ENCODE measurements at places on chromosomes 3 and 15. TPM values are rescaled to one million over a fixed set of nuclear protein-coding genes. Genes with fewer than 3 reads are reported as not detected.

- DNase-seq: no peak
Measured at GRCh38 chr15:100570735-100571313, 31.2 kb downstream of the LINS1 start.

DNA sequence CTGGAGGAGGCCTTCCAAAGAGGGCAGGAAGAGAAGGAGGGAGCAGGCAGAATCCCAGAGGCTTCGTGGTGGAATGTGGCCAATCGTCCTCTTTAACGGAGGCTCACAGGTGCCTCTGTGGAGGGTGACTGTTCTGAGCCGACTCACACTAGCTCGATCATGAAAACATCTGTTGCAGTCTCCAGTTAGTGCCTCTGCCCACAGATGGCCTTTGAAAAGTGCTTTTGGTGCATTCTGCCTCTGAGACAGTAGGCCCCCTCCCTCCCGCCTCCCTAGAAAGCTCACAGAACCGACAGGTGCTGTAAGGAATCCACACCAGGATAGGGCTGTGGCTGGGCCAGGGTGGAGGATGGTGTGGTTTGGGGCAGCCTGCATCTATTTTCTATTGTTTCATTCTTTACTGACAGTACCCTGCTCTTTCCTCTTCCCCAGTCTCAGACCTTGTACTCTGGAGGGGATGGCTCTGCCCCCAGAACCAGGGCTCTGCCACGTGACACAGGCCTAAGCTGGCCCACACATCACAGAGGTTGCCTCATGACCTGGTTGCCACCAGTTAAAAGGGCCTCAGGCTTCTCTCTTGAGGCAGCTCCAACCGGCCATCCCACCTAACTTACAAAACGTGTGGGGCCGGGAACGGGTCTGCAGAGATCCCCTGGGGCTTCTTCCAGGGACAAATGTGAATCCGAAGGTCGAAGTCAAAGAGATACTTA lies 27.2 kb upstream of the PIGZ start:
- DNase-seq: no peak

DNA sequence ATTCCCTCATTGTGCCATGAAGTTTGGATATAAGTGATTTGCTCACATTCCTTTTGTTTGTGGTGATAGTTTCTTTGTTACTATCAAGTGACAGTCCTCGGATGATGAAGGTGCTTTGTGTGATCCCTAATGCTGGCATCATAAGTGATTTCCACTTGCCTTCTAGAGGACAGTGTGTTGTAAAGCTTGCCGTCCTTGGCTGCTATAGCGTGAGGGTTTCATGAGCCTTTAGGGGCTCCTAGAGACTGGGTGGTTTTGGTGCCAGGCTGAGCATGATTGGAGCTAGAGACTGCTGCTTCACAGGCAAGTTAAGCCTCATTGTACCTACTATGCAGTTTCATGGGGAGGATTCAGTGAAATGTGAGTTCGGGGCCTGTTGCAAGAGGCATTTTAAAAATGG lies 12.4 kb downstream of the SNRK start:
- DNase-seq: no peak

GRCh38 chr3:71269906-71270305 lies 313.6 kb downstream of the FOXP1 start:
- DNase-seq: no peak

- DNase-seq: no peak
Measured at GRCh38 chr15:25179673-25180511, 225.1 kb downstream of the SNRPN start.

- no peak for DNase-seq
Measured at GRCh38 chr3:109888026-109888425, 550.7 kb upstream of the DPPA4 start.

- DNase-seq: no peak
Measured at GRCh38 chr3:183309276-183309675, 56.2 kb downstream of the B3GNT5 start.

- no peak for DNase-seq
Measured at GRCh38 chr3:132406587-132406986, 10.7 kb upstream of the DNAJC13 start.

GRCh38 chr15:41323611-41324010 lies 8.8 kb downstream of the OIP5 start:
- no peak for DNase-seq

GRCh38 chr15:58556028-58556361 lies 124.2 kb downstream of the LIPC start:
- no peak for DNase-seq

- no peak for DNase-seq
Measured at GRCh38 chr3:140234256-140234655, 299.3 kb downstream of the CLSTN2 start.

- no peak for DNase-seq
Measured at GRCh38 chr15:83545804-83546511, 98.8 kb downstream of the SH3GL3 start.

RABL3 gene
- polyA plus RNA-seq: 16.9 TPM

DNA sequence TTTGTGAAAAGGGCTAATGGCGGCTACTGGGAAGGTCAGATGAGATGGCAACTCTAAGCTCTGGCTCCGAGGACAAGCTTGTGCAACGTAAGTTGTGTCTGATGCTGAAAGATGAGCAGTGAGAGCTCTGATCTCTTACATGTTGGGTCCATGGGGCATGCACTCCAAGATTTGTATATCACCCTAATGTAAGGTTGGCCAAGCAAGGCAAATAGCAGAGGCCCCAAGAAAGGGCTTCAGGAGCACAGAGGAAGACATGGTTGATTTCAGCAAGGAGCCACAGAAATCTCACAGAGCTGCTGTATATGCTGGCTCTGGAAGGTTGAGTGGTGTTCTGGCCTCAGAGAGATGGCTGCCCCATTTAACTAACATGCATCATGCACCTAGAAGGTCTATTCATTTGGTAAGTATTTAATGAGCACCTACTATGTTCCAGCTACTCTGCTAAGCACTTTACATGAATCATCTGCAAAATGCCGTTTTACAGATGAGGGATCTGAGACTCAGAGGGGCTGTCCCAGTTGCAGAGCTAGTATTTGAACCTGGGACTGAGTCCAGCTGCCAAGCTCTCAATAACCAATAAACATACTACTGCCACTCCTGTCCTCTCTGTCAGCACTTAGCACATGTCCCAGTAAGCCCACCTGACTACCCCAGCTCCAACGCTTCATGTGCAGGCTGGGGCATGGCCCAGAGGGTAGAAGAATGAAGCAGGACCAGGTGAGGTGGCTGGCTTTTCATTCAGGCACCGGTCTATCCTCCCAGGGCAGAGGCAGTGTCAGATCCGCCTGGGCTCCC lies 27.8 kb upstream of the ATP2B2 start:
- DNase-seq: no peak

C3orf49 gene
- polyA plus RNA-seq: 0.22 TPM

MYZAP gene
- polyA plus RNA-seq: 2.6 TPM

DNA sequence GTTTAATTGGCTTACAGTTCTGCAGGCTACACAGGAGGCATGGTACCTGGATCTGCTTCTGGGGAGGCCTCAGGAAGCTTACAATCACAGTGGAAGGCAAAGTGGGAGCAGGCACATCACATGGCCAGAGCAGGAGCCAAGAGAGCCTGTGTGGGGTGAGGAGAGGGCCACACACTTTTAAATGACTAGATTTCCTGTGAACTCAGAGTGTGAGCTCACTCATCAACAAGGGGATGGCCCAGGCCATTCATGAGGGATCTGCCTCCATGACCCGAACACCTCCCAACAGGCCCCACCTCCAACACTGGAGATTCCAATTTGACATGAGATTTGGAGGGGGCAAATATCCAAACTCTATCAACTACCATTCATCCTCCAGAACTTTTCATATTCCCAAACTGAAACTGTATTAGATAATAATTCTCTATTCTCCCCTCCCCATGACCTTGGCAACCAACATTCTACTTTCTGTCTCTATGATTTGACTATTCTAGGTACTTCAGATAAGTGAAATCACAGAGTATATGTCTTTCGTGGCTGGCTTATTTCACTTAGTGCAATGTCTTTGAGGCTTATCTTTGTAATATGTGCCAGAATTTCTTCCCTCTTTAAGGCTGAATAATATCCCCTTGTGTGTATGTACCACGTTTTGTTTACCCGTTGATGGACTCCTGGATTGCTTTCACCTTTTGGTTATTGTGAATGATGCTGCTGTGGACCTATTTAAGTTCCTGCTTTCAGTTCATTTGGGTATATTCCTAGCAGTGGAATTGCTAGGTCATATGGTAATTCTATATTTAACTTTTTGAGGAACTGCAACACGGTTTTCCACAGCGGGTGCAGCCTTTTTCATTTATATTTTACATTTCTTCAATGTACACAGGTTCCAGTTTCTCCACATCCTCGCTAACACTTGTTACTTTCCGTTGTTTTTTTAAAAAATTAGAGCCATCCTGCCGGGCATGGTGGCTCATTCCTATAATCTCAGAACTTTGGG lies 43.8 kb downstream of the TKT start:
- no peak for DNase-seq

Measured in forelimb muscle (tissue), 1 donor.